ENCODE measurements at places on chromosomes 7 and 10. TPM values are rescaled to one million over a fixed set of nuclear protein-coding genes. Genes with fewer than 3 reads are reported as not detected.

BAMBI gene
- total RNA-seq: 92.7 TPM

DNA sequence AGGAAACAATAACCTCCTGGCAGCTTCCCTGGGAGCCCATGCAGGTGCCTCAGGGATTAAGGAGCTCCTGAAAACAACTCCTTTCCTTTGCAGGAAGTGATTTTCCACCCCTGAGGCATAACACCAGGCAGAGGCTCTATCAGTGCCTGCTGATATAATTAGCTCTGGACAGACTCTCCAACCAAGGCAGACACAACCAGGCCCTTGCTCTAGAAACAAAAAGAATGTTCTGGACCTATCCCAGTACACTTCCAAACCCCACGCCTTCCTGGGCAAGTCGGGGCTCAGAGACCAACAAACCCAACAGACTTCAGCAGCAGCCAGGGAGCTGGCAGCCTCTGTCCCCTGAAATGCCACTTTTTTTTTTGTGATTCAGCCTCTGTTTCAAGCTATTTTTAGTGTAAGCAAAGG is 247.1 kb downstream of the KCNMA1 start:
- no peak for DNase-seq

DNA sequence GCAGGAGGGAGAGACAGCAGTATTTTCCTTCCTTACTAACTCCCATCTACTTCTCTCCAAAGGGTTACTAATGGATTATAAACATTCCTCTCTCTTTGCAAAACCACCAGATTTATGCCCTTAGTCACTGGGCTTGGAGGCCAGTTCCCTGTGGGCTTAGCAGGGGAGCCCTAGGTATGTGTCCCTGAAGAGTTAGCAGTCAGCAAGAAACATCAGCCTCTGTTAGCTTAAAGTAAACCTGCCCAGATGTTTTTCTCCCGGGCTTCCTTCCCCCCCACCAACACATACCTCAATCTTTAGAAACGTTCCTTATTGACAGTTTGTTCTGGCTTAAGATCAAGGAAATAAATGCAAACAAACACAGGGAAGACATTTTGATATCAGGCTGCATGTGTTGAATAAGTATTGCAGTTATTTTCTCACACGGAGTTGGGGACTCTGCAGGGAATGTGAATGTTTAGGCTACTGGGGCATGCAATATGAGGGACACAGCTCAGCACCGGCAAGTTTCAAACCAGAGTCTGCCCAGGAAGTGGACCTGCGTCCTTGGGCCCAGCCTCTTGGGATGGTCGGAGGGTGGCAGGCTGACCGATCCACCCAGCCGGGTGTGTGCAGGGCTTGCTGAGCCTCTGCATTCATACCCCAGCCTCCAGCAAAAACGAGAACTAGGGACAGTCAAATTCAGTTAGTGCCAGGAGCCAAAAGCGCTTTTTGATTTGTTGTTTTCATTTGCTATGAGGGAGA is 252.0 kb upstream of the GRB10 start:
- no peak for DNase-seq

PNLIPRP3 gene
- not detected for total RNA-seq

GRCh38 chr10:109966961-109967738 is 40.6 kb upstream of the ADD3 start:
- no peak for DNase-seq

LAMB4 gene
- total RNA-seq: not detected

H2BK1 gene
- not detected for total RNA-seq

OR2A42 gene
- total RNA-seq: 0.11 TPM

DNA sequence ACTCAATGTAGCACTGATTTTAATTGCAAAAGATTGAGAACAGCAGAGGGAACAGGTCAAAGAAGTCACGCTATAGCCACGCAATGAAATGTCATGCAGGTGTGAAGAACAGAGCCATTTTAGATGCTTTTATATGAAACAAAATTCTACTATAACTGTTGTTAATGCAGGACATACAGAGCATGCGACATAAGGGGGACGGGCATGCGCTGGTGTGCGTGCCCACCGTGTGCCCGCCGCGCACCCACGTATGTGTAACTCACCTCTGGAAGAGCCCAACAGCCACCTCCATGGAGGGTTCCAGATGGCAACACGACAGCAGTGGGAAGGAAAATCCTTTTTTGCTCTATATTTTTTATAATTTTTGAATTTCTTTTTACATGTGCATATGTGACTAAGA is 410.0 kb upstream of the RNF32 start:
- DNase-seq: peak; percentile 11

DNA sequence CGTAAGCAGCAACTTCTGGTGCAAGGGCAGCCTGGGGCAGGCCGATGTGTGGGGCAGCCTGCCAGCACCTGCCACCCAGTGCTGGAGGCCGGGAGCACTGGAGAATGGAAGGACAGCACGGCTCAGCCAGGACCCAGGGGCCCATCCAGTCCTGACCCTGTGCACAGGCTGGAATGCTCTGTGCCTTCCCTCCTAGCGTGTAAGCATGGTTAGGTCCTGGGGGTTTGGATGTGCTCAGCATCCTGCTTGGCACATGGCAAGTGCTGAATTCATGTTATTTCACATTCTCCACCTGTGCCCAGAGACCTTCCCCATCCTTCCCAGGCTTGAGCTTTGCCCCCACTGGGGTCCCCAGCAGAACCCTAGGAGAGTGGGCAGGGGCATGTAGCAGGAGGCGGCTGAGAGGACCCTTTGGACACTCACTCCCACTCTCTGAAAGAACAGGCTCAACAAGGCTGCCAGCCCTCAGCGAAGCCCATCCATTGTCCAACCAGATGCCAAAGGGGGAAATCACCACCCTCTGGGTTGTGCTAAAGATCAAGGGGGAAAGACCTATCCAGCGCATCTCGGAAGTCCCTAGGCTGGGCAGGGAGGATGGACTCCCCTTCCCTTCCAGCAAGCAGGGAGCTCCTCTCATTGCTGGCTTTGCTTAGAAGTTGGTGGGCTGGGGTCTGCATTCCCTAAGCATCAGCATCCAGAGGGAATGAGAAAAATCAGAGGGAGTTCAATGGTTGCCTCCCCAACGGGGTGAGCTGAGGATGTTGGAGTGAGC is 29.7 kb downstream of the ANXA8 start:
- DNase-seq: no peak

PPP1R3C gene
- total RNA-seq: 250 TPM

DNA sequence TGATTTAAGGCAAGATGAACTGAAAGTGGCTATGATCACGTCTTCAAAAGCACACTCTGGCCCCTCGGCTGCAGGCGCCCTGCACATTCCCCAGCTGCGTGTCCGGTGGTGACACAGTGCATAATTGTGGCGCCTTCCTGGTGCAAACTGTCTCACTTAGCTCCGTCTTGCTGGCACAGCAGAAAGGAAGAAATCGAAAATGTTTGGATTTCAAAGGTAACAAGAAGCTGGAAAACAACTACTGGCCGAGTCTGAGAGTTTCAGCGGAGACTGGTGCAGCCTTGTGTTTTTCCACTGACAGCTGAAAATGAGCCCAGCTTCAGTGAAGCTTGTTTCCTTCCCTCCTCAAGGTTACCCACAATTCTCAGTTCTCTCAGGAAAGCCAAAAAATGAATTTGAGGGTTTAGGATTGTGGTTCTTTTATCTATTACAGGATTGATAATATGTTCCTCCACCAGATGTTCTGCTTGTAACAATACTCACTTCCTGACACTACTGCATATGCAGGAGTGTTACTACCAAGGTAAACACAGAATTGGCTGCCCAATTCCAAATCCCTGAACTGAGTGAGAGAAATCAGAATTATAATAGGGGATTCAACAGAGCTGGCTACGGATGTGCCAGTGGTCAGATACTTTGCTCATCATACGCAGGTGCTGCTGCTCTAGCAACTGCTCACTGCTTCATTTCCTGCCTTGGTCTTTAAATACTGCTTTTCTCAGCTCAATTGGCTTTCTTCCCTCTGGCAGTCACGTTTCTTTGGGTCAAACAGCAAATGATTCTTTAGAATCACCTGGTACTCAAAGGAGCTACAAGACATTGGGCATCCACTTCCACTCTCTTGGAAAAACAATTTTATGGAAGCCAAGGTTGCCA is 63.7 kb downstream of the TRUB1 start:
- DNase-seq: peak; percentile 59

DNA sequence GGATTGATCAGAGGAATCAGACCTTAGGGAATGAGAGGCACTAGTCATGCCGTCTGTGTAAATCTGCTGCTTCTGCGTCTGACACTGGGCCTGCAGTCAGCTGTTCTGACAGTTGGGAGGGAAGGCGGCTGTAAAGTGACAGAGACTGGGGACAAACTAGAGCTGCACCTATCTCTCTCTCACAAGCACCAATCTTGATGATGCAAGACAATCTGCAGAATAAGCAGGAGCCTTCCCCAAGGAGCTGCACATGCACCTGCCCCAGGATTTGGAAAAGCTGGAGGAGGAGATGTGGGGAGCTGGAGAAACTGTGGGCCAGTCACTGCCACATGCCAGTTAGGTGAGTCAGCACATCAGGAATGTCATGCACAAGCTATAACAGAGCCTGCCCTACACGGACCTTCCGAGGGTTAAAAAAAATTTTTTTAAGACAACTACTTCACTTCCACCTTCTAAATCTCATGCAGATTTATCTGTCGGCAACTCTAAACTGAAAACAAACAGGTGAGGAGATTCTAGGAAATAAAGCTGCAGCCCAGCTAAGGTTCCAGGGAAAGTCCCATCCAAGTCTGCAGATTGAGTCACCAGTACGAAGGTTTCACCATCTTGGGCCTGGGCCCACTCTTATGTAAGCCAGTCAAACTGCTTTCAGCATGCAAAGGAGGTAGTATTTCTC is 39.2 kb downstream of the ENO4 start:
- peak; percentile 81 for DNase-seq

DNA sequence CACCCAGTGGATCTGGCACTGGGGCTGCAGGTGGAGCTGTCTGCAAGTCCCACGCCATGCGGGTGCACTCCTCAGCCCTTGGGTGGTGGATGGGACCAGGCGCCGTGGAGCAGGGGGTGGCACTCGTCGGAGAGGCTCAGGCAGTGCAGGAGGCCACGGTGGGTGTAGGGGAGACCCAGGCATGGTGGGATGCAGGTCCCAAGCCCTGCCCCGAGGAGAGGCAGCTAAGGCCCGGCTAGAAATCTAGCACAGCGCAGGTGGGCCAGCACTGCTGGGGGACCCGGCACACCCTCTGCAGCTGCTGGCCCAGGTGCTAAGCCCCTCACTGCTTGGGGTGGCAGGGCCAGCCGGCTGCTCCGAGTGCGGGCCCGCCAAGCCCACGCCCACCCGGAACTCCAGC is 25.7 kb downstream of the HTR7 start:
- no peak for DNase-seq

LRRC17 gene
- 9.9 TPM for total RNA-seq

DNA sequence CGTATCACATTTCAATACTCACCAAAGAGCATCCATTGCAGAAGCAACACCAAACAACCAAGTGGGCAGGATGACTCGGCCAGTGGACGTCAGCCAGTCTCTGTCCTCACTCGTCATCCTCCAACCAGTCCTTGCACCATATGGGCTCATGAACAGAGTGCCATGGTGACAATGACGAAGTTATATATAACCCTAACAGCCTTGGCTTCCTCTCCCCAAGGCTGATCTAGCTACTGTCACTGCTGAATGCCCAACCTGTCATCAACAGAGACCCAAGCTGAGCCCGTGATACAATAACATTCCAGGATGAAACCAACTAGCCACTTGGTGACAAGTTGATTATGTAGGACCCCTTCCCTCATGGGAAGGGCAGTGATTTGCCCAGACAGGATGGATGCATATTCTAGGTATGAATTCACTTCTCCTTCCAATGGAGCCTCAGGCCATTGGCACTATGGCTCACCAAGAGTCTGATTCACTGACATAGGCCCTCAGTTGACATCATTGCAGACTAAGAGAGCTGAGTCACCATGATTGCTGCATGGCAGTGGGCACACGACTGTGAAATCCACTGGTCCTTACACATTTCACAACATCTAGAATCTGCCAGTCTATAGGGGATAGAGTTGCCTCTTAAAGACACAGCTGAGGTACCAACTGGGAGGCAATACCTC is 26.3 kb upstream of the PPIF start:
- DNase-seq: no peak

CLCN1 gene
- not detected for total RNA-seq

DNA sequence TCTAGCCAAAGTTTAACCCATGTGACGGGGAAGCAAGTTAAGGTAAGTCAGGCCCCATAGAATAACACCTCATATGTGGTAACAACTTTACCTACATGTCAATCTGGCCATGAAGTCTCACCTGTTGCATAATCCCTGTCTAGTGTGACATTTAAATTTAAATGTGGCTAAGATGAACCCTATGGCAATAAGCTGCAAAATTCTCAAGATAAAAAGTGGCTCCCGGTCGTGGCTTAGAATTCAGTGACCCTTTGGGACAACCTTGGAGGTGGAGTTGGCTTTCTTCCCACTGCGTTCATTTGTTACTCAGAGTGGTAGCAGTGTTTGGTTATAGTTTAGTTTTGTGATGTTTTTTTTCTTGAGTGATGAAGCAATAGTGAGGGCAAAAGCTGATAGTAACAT is 90.6 kb downstream of the ARID5B start:
- DNase-seq: no peak

DNA sequence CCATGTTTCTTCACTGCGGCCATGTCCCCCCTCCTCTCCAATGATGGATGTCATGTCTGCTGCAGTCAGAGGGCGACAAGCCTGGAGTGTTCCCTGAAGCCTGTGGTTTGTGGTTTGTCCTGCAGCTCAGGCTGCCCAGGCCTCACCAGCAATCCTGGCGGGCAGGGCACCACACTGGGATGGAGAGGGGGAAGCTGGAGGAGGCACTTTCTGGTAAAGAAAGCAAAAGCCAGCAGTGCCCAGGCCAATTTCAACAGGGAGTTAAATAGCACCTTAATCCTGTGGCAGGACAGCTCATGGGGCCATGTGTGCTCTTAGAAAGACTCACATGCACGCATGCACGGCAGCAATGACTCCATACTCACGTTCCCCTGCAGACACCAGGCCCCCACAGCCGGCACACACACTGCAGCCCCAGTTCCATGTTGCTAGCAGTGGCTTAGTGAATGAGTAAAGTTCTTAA is 158.3 kb downstream of the EGFR start:
- no peak for DNase-seq

- DNase-seq: no peak
Measured at GRCh38 chr10:121171825-121172787, 320.9 kb downstream of the WDR11 start.

DNA sequence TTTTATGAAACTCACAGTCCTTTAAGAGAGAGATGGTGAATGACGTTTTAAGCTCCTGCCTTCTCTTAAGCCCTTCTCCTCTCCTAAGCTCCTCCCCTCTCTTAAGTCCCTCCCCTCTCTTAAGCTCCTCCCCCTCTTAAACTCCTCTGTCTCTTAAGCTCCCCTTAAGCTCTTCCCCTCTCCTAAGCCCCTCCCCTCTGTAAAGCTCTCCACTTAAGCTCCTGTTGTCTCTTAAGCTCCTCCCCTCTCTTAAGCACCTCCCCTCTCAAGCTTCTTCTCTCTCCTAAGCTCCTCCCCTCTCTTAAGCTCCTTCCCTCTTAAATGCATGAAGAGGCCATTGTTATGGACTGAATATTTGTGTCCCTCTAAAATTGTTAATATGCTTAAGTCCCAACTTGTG is 1180.6 kb upstream of the AUTS2 start:
- DNase-seq: no peak

- DNase-seq: no peak
Measured at GRCh38 chr7:514651-515598, 4.7 kb downstream of the PDGFA start.

Measured in right atrium auricular region (tissue), 2 donors.